ENCODE measurements at places on chromosomes 1 and 21.

- DNase-seq, result no peak
Observed at GRCh38 chr1:197937892-197938291, 20.7 kb downstream of the LHX9 start.

- no peak for DNase-seq
Observed at GRCh38 chr1:56236688-56237087, 342.7 kb downstream of the PLPP3 start.

DNA sequence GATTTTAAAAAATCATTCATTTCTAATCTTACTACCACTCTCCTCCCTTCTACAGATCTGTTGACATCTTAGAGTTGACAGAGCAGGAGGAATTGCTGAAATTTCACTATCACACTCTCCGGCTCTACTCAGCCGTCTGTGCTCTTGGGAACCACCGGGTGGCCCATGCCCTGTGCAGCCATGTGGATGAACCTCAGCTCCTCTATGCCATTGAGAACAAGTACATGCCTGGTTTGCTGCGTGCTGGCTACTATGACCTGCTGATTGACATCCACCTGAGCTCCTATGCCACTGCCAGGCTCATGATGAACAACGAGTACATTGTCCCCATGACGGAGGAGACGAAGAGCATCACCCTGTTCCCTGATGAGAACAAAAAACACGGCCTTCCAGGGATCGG lies 276.7 kb downstream of the ZP4 start:
- DNase-seq, result no peak

DNA sequence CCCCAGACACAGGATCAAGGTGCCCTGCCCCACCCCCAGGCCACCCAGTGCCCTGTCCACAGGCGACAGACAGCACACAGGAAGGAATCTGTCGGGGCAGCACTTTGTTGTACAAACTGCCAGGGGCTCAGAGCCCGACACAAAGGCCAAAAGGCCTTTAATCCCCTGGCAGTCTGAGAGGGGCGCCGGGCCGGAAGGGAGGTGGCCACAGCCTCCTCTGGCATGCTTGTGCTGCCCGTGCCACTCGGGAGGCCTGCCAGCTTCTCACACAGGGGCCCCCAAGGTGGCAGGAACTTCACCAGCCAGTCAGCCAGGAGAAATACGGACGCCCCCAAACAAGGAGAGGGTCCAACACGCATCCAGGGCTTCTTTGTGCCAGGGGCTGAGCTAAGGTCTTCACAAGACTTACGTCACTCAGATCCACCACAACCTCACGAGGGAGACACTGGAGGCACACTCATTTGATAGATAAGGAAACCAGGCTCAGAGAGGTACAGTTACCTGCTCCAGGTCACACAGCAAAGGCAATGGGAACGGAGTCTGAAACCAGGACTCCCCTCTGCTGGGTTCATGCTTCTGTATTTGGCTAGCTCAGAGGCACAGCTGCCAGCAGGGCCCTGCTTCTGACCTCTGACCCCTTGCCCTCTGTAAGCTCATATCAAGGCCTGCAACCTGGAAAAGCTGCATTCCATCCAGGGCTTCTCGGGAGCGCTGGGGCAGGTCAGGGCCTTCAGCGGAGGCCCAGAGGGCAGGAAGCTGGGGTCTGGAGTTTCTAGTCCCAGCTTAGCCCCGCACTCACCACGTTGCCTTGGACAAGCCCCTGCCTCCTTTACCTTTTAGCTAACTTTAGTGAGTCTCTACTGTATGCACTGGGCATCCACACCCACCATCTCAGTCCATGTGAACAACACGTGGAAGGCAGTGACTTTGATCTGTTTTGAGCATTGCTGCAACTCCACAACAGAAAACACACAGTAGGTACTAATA lies 34.8 kb downstream of the HSPG2 start:
- DNase-seq, result no peak

GRCh38 chr1:165900576-165901380 lies 73.4 kb downstream of the UCK2 start:
- no peak for DNase-seq

DNA sequence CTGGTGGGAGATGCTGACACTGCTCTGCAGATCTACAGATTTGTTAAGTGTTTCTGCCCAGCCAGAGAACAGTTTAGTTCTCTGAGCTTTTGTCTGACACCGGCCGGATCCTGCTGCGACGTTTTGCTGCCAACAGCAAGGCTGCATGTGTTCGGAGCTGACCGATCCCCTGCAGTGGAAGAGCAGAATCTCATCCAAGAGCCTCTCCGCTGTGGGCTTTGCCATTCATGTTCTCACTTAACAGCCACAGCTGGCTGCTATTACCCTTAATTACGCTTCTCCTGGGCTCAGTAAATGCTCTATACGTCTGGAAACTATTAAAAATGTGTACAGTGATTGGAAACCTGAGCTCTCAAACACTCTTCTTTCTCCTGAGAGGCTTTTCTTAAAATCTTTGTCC lies 105.3 kb downstream of the BCAR3 start:
- DNase-seq, result no peak

- DNase-seq, result no peak
Observed at GRCh38 chr1:67653304-67653703, 31.7 kb upstream of the GADD45A start.

DNA sequence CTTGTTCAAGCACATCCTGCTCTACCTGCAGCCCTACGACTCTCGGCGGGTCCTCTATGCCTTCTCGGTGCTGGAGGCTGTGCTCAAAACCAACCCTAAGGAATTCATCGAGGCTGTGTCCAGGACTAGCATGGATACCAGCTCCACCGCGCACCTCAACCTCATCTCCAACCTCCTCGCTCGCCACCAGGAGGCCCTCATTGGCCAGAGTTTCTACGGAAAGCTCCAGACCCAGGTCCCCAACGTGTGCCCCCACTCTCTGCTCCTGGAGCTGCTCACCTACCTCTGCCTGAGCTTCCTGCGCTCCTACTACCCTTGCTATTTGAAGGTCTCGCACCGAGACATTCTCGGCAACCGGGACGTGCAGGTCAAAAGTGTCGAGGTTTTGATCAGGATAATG lies 74.3 kb upstream of the MORC3 start:
- DNase-seq, result no peak

- DNase-seq, result no peak
Observed at GRCh38 chr1:22824466-22824865, 113.8 kb downstream of the EPHB2 start.

DNA sequence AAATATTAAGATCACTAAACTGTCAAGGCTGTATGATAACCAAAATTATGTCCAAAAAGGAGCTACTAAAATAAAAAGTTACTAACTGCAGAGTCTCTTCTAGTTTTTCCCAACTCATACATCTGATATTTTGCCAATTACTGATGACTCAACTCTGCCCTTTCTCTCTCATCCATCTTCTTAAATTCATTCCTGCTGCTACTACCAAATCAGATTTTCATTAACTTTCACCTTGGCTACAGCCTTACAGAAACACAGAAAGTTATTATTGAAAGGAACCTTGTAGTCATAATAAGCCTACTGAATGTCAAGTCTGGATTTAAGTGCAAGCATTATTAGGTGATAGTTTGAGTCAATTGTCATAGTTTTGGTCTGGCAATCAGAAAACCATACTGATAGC lies 273.1 kb downstream of the DPYD start:
- no peak for DNase-seq

GRCh38 chr1:59682396-59683080 lies 132.2 kb upstream of the HOOK1 start:
- DNase-seq, result no peak

DNA sequence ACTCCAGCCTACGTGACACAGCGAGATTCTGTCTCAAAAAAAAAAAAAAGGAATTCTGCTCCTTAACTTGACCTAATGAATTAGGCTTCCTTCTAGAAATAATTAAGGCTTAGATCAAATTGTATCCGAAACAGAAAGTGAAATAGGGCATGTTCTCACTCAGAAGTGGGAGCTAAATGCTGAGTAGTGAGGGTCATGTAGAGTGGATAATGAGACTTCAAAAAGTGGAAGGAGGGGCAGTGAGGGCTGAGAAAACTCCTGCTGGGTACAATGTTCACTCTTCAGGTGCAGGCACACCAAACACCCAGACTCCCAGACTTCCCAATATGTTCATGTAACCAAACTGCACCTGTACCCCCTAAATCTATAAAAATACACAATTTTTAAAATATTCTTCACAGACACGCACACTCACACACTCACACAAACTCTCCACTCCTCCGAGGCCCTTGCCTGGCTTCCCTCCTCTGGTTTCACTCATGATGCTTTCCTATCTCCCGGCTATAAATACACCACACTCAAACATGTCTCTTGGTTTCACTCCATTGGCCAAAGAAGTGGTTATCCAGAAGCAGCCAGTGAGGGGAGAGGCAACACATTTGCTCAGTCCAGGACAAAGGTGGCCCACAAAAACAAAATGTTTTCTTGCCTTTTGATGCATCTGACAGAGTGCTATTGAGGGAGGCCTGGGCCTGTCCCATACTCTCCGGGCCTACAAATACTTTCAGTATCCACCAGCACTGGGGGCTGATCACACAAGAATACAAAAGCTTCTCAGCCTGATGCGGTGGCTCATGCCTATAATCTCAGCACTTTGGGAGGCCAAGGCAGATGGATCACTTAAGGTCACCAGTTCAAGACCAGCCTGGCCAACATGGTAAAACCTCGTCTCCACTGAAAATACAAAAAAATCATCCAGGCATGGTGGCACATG lies 249.2 kb downstream of the TOMM20 start:
- DNase-seq, result no peak

DNA sequence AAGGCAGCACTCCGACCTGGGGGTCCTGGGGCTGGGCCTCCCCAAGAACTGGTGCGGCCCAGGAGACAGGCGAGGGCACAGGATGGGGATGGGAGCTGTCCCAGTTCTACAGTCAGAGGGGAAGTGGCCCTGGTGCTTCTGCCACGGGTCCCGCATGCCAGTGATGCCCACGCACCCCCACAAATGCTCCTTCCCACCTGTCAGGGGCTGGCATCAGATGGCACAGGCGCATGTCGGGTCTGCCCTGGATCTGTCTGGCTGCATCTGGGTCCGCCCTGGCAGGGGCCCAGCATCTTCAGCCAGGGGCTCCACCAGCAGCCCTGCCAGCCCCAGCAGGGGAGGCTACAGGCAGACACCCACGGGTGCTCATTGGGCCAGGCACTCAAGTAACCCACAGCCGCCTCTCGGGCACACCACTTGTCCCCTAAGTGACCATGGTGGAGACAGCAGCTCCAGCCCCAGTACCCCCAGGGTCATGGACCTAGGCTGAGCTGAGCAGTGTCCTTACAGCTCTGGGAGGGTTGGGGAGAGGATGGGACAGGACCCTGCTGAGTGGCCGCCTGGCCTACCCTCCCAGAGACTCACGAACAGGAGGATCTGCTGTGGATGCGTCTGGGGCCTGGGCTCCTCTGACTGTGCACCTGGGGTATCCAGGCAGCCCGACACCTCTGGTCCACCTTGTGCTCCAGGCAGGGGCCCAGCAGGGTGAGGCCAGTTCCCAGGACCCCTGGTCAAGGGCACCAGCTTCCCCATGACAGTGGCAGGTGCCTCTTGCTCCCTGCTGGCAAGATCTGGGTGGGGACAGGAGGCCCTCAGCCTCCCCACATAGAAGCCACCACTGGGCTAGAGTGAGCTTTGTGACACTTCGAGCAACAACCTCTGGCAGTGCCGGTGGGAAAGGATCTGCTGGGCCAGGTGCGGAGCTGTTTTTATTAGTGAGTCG lies 5.4 kb downstream of the SMIM1 start:
- DNase-seq, result no peak

DNA sequence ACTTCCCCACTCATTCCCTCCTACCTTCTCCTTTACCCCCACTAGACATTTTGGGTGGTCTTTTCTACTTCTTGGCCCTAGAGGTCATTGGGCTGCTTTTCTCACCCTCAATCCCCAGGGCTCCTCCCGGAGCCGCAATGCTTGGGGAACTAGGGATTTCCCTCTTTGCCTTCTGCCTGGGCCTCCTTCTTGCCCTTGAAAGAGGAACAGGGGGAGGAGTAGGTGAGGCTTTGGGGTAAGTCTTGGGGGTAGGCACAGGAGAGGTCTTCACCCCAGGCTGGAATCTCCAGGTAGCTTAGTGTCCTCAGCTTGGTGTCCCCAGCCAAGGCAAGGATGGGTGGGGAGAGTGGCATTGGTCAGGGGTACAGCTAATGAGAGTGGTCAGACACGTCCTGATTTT lies 56.2 kb upstream of the EPS8L3 start:
- no peak for DNase-seq

GRCh38 chr1:156387870-156388173 lies 18.8 kb downstream of the RHBG start:
- no peak for DNase-seq

DNA sequence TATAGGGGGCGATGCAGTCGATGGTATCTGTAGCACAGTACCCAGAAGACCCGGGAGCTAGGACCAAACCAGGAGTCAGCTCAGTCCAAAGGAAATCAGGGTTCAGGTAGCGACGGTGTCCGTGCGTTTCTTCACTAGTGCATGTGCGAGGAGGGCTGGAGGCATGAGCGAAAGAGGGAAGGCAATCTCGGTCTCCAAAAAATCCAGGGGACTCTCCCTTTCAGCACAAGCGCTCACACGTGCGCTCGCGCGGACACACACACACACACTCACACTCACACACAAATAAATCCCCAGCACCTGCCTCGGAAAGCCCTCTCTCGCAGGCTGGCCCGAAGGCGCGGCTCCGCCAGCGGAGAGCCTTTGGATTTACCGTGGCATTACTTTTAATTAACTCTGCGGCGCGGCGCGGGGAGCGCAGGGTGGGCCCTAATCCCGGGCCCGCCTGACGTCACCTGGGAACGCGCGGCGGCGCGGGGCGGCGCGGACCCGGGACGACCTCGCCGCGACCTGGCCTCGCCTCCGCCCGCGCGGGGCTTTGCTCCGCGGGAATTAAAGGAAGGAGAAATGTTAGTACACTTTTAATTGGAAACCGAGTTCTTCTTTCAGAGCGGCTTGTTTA lies 121.2 kb downstream of the LMX1A start:
- DNase-seq, result no peak

DNA sequence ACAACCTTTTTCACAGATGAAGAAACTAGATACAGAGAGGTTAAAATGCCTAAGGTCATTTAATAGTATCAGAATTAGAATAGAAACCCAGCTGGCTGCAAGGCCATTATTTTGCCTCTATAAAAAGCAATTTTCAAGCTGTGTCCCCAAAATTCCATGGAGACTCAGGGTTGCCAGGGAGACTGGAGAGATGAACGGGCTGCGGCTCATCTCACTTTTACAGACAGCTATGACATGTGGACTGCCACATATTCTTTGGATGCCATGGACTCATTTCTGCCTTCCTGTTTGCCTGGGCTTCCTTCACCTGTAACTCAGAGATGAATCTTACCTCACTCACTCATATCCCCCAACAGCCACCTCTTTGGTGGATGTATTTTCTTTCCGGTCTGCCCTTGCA lies 17.0 kb downstream of the TOR1AIP2 start:
- DNase-seq, result no peak

GRCh38 chr1:94819945-94820746 lies at the start of gene SLC44A3:
Gene SLC44A3, plus strand, starts transcription at chr1:94820357. Its CDS starts 95 bp downstream, at chr1:94820452.
- peak; percentile 4 for DNase-seq

- DNase-seq, result no peak
Observed at GRCh38 chr1:65393347-65393746, 27.1 kb upstream of the LEPR start.

- DNase-seq, result no peak
Observed at GRCh38 chr1:29679316-29679715, 443.0 kb downstream of the PTPRU start.

- DNase-seq, result no peak
Observed at GRCh38 chr21:37433456-37433840, 66.9 kb downstream of the DYRK1A start.

- DNase-seq, result no peak
Observed at GRCh38 chr1:223129229-223129901, 13.7 kb downstream of the TLR5 start.

- DNase-seq, result no peak
Observed at GRCh38 chr1:211985556-211986264, 49.6 kb downstream of the INTS7 start.

Measured in stimulated activated CD4-positive, alpha-beta T cell treated with anti-CD3 and anti-CD28 coated beads, TNF-alpha, amount 100 ng/mL, for 24 hours (primary cell).